ENCODE measurements at places on chromosomes 2 and 18.

DNA sequence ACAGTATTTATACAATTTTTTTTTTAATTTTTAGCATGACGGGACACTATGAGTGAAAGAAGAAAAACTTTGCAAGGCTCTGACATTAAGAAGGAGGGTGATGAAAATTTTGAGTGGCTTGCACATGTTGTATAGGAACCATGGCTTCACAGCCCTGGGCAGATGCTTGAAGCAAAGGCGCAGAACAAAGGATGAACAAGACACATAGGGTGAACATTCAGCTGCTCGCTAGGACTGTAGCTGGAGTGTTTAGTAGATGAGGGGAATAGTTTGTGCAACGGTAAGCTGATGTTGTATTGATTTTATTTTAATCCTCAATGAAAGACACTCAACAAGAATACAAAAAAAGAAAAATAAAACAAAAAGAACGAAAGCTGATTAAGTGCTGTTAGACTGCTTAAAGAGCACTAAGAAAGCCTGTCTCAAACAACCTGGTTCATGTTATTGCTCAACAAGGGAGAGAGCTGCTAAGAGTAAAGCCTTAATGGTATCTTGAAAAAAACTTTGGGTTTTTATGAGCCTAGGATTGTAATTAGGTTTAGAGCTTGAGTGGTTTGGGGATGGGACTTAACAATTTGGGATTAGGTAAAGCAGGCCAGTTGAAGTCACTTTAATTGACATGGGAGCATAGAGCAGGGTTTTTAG is 41.2 kb upstream of the GCFC2 start:
- DNase-seq: no peak

DNA sequence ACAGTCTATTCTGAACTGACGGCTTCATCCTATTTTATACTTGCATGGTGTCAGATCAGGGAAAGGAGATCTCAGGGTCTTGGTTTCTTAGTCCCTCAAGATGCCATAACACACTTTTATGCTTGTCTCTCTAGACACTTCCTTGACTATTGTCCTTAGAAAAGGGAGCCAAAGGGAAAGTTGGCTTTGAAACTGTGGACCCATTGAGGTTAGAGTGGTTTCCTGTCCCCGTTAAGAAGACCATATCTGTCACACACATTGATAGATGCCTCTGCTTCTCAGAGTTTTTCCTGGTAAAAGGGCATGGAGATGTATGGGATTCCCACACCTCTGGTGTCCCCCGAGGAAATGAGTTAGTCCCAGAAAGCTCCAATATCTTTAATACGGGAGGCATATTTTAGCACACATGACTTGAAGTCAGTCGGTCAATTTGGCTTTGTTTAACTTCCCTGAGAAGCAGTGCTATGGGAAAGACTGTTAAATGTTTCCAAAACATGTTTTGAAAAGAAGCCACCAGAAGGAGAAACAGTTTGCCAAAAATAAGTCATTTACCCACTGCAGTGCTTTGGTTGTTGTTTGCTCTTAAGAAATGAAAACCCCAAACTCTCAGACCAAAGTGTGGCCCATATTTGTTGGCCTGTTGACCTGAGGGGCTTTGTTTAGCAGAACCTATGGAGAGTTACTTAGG is 133.4 kb upstream of the CXCR4 start:
- DNase-seq: no peak

DNA sequence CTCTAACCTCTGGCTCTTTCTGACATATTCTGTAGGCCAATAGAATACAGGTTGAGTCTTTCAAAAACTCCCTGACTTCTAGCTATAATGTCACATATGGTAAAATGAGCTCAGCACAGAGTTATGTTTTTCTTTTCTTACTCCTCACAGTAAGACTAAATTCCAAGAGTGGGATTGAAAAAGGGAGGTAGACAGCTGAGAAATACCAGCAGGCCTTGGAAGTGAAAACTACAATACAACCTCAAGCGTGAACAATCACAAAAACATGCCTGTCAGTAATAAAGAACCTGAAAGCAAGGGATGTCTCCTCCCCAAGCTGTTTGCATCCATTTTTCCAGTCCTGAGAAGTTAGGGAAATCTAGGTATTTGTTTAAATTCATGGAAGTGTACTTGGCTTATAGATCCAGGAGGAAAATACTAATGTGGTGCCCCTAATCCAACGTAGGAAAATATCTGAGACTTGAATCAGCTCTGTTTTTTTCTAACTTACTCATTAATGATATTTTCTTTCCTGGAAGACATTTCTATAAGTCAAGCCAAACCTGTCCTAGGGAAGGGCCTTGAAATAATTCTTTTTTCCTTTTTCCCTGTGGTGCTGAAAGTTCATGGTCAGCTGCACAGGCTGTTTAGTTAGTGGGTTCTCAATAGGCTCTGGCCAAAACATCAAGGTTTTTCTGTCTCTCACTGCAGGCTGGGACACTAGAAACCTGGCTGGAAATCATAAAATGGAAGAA is 167.9 kb upstream of the SPATS2L start:
- DNase-seq: no peak

DNA sequence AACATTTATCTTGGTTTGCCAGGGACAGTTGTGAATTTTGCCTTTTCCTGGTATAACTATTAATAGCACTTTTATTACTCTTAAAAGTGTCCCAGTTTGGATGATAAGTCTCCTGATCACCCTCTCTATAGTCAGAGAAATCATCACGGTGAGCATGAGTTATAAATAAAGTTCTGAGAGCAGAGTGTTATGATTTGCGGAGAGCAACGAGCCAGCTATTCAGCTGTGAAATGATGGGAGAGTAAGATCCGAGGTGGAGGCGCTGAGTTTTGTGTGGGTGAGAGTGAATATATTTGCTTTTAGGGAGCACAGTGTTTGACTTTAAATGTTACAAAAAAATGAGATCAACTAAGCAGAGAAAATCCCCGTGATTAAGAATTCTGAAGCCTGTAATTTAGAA is 179.6 kb downstream of the DSC3 start:
- no peak for DNase-seq

DNA sequence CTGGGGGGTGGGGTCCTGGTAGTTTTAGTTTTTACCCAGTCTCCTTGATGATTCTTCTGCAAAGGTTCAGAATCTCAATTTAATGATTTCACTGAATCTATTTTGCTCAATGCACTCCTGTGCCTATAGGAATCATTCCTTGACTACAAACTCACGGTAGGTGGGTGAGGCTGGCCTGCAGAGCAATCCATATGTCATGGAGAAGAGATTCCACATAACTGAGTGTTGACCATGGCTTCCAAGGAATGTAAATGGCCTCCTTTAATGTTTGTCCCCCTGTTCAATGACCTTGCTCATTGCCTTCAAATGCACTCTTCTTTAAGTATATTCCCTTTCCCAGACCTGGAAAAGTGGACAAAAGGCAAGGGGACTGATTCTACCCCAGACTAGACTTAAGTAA is 12.5 kb downstream of the FAP start:
- no peak for DNase-seq

DNA sequence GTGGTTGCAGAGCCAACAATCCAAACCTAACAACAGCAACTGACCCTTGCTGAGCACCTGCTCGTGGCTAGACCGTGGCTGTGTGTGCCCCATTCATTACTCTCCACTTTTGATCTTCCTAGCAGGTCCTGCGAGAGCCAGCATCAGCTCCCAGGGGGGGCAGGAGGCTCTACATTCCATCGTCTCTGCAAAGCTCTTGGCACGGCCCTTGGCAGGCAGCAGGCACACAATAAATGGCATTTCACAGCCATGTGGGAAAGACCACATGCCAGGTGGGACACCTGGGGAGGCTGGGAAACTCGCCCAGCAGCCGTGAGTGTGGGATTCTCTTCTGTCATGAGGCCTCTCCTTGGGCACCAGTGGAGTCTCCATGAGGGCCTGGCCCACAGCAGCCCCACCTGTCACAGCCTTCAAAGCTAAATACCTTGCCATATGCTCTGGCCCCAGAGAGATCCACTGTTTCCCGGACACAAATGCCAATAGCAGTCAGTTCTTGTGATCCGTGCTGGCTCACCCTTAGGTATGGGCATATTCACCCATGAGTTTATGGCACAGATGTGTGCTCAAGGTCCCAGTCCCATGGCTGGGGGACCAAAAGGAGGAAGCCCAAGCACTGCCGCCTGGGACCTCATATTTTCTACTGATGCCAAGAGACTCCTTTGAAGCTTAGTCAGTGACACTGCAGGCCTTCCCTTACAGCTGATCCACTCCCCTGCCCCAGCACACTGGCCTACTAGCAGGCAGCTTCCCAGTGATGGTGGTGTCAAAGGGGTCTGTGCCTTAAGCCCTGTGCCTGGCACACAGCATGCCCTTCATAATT is 6.8 kb upstream of the TEX51 start:
- peak; percentile 47 for DNase-seq

GRCh38 chr2:103161456-103162289 is 399.8 kb downstream of the TMEM182 start:
- no peak for DNase-seq

- DNase-seq: no peak
Observed at GRCh38 chr2:11388262-11389051, 44.0 kb upstream of the ROCK2 start.

DNA sequence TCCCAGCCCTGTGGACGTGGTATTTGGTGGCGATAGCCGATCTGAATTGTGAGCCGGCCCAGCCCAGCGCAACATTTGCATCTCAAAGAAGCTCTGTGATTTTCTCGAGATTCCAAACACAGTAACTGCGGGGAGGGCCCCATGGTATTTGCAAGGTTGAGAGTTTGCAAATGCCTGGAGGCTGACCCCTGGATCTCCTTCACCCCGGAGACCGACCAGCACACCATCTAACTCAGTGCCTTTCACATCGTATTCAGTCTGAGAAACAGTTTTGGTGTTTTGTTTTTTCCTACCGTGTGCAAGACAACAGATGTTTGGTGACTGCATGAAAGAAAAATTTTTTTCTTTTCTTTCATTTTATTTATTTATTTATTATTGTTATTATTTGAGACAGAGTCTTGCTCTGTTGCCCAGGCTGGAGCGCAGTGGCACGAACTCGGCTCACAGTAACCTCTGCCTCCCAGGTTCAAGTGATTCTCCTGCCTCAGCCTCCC is 40.3 kb downstream of the MYCN start:
- no peak for DNase-seq

- DNase-seq: no peak
Observed at GRCh38 chr2:221802089-221802488, 230.0 kb upstream of the EPHA4 start.

GRCh38 chr2:237558961-237559641 is 7.3 kb upstream of the PRLH start:
- DNase-seq: peak; percentile 46

GRCh38 chr2:120294008-120294340 is 41.3 kb downstream of the RALB start:
- DNase-seq: no peak

All from spleen (tissue), 13 donors.